B cell (primary cell): ENCODE measurements at places on chromosomes 1 and 21. TPM values are rescaled to one million over a fixed set of nuclear protein-coding genes. Genes with fewer than 3 reads are reported as not detected.
A peak's percentile ranks its signal among the peaks of the same experiment; 100 is the strongest.

SMIM11 gene
- polyA plus RNA-seq = 8.7 and 10.3 TPM in 2 replicates

FGR gene
- 236 and 295 TPM in 2 replicates for polyA plus RNA-seq

- H3K27me3 ChIP-seq = no peaks in the 10 kb centered on the region
- H3K27ac ChIP-seq = no peak overlapping the region
- H3K4me1 ChIP-seq = no peaks in the 10 kb centered on the region
- H3K4me3 ChIP-seq = no peak overlapping the region
- H3K36me3 ChIP-seq = no peaks in the 10 kb centered on the region
- no peak for DNase-seq
Observed at GRCh38 chr1:208557046-208557722, 313.0 kb upstream of the PLXNA2 start.

GRCh38 chr21:33080376-33080775 is 10.4 kb downstream of the OLIG1 start:
- no peak overlapping the region for H3K27ac ChIP-seq
- no peaks in the 10 kb centered on the region for H3K36me3 ChIP-seq
- no peak overlapping the region for H3K4me3 ChIP-seq
- no peaks in the 10 kb centered on the region for H3K27me3 ChIP-seq
- no peak for DNase-seq

- no peaks in the 10 kb centered on the region for H3K36me3 ChIP-seq
- H3K27me3 ChIP-seq = no peaks in the 10 kb centered on the region
- no peak for DNase-seq
- H3K4me1 ChIP-seq = peaks cover 3% of the 10 kb centered on the region
Observed at GRCh38 chr1:234532503-234532922, 53.5 kb upstream of the TARBP1 start.

DNA sequence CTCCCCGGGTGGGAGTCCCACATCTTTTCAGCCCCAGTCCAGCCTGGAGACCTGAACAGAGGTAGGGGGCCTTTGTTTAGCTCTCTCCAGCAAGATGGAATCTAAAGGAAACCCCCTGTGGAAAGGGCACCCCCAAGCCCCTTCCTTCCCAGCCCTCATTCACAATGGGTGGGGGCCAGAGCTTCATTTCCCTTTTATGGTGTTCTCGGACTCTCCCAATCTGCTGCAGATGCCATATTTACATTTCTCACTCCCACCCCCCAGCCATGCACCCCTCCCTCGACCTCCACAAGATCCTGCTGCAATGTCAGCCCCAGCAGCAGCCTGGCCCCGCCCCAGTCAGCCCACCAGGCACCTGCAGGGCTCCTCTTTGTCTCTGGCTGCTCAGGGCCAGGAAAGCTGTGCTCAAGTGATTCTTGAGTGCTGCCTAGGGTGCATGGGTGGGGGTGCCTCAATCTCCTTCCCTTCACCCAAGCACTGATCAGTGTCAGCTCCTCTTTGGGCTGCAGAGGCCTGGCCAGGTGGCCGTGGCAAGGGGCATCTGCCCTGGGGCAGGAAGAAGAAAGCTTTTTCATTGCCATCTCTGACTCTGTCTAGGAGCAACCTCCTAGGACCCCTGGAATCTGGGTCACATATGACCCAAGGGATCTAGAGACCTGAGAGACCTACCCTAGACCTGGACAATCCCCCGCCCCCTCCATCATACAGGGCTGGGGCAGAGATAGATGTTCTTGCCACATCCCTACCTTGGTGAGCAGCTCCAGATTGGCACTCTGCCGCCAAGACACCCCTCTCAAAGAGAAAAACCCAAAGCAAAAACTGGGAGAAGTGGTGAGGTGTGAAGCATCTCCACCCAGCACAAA is 1.7 kb downstream of the KIF21B start:
- H3K36me3 ChIP-seq = no peaks in the 10 kb centered on the region
- H3K4me3 ChIP-seq = peak overlapping the region; percentile 83
- DNase-seq = peak; percentile 38
- H3K27me3 ChIP-seq = no peaks in the 10 kb centered on the region
- peak overlapping the region; percentile 95 for H3K27ac ChIP-seq
- H3K4me1 ChIP-seq = peaks cover 87% of the 10 kb centered on the region

DNA sequence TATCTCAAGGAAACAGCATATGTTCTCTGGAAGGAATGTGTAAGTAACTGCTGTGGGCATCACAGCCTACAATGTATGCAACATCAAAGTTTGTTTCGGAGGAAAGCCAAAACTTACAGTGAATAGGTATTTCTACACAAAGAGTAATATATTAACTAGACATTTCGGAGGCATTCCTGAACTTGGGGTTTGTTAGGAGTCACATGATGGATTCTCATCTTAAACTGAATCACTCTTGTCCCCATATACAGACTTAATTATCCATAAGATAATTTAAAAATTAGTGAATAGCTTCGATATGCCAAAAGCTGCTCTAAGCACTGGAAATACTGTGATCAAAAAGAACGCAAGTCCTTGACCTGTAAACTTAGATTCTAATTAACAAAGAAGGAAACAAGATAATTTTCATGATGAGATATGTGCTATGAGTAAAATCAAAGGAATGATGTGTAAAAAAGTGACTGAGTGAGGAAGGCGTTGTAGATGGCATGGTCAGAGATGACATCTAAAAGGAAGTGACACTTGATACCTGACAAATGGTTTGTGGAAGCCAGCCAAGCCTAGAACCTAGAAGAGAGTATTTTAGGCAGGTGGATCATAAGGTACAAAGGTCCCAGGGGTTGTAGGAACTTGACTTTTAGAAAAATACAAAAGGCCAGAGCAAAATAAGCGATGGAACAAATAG is 273.1 kb downstream of the MRPL39 start:
- no peak for DNase-seq
- no peaks in the 10 kb centered on the region for H3K4me1 ChIP-seq
- no peak overlapping the region for H3K27ac ChIP-seq
- H3K4me3 ChIP-seq = no peak overlapping the region

CYP4Z1 gene
- polyA plus RNA-seq = not detected in 2 replicates

OLFML2B gene
- polyA plus RNA-seq = not detected in 2 replicates

- H3K36me3 ChIP-seq = no peaks in the 10 kb centered on the region
- no peak for DNase-seq
- no peak overlapping the region for H3K27ac ChIP-seq
- no peaks in the 10 kb centered on the region for H3K4me1 ChIP-seq
Observed at GRCh38 chr1:57222801-57223200, 201.1 kb downstream of the DAB1 start.

DNA sequence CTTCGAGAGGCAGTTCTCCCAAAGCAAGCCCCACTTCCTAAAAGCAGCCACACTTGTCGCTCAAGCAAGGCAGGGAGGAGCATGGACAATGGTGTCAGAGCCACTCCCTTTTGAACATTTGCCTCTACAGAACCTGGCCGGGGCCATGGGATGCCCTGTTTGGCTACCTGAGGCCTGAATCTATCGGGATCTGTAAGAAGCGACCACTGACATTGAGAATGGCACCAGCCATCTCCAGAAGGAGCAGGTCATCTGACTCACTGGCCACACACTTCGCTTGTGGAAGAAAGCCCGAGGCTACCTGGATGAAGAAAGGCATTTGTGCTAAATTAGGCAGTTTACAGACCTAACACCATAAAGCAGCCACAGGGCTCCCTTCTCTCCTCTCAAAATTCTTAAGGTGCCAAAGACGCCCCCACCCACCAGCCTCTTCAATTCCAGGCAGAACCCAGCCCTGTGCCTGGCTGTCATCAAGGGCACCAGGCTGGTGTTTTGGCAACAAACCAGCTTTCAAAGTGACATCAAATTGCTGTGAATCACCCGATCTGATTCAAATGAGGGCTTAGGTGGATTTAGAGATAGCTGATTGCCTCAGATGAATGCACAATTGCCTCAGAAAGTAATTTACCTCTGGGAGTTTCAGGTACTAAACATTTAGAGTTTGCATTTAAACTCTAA is 104.8 kb downstream of the ETS2 start:
- no peaks in the 10 kb centered on the region for H3K27me3 ChIP-seq
- H3K27ac ChIP-seq = no peak overlapping the region
- no peaks in the 10 kb centered on the region for H3K4me1 ChIP-seq
- H3K4me3 ChIP-seq = no peak overlapping the region
- H3K36me3 ChIP-seq = no peaks in the 10 kb centered on the region
- DNase-seq = no peak

- no peak for DNase-seq
- no peaks in the 10 kb centered on the region for H3K4me1 ChIP-seq
- H3K36me3 ChIP-seq = no peaks in the 10 kb centered on the region
Observed at GRCh38 chr1:104906141-104906540, 1156.4 kb downstream of the AMY1C start.

- H3K4me3 ChIP-seq = no peak overlapping the region
- H3K27ac ChIP-seq = no peak overlapping the region
- no peak for DNase-seq
Observed at GRCh38 chr1:33443705-33444180, 12.8 kb upstream of the PHC2 start.

DNA sequence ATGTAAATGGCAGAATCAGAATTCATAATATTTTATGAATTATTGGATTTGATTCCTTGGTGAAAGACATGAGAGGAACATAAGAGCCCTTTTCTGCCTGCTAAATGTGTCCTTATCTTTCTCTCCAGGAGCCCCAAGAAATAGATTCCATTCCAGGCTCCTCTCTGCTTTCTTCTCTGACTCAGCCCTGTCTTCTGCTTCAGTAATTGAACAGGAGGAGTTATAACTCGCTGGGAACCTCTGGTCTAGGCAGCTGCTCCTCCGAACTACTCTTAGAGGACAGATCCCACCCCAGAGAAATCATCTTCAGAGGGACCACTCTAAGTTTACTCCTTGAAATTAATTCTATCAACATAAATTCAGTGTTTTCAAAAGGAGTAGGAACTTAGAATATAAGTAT is 78.4 kb downstream of the RGS21 start:
- no peaks in the 10 kb centered on the region for H3K4me1 ChIP-seq
- H3K4me3 ChIP-seq = no peak overlapping the region
- H3K36me3 ChIP-seq = no peaks in the 10 kb centered on the region
- no peak overlapping the region for H3K27ac ChIP-seq
- no peak for DNase-seq

GRCh38 chr1:174167265-174167803 is 8.0 kb downstream of the RABGAP1L start:
- peak overlapping the region; percentile 38 for H3K27ac ChIP-seq
- H3K4me3 ChIP-seq = no peak overlapping the region
- H3K27me3 ChIP-seq = no peaks in the 10 kb centered on the region
- H3K36me3 ChIP-seq = no peaks in the 10 kb centered on the region

NLRP3 gene
- polyA plus RNA-seq = 1.7 and 2.9 TPM in 2 replicates

DNA sequence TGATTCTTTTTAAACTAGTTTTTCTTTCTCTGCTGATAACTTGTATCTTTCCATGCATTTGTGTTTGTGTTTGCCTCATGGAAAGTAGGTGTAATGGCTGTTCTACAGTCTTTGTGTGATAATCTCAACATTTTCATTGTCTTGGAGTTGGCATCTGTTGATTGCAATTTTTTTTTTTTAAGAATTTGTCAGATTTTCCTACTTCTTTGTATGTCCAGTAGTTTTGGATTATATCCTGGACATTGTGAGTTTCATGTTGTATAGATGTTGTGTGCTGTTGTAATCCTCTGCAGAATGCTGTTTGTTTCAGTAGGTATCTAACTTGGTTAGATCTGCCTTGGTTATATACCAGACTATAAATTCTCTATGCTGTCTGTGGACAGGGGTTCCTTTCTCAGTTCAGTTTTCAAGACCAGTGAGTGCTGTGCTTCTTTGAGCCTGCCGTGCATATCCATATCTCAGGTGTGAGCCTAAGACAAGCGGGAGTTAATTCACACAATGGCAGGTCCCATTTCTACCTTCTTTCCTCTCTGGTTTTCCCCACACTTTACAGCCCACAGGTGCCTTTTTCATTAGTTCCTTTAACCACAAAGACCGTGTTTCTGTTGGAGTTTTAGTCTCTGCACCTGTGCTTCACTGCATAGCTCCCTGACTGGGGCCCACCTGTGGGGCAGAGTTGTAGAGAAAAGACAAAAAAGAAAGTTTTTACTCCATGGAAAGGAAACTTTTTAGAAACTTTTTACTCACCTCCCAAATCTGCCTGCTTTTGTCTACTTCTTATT is 69.9 kb downstream of the ITSN1 start:
- H3K27me3 ChIP-seq = no peaks in the 10 kb centered on the region
- no peaks in the 10 kb centered on the region for H3K36me3 ChIP-seq
- H3K4me3 ChIP-seq = no peak overlapping the region
- no peak overlapping the region for H3K27ac ChIP-seq
